Glutamatergic neuron (in vitro differentiated cells): ENCODE measurements at places on chromosomes 16 and 17. TPM values are rescaled to one million over a fixed set of nuclear protein-coding genes. Genes with fewer than 3 reads are reported as not detected.

The MSI2 gene
- total RNA-seq, result 141 TPM

- H3K4me1 ChIP-seq, result peaks cover 9% of the 10 kb centered on the region
- no peak overlapping the region for H3K27ac ChIP-seq
- H3K27me3 ChIP-seq, result peaks cover 9% of the 10 kb centered on the region
- H3K36me3 ChIP-seq, result peaks cover 10% of the 10 kb centered on the region
- H3K4me3 ChIP-seq, result no peak overlapping the region
Observed at GRCh38 chr17:57612202-57613071, 132.7 kb downstream of the CCDC182 start.

GRCh38 chr16:78218856-78219651 lies 119.6 kb downstream of the WWOX start:
- peaks cover 4% of the 10 kb centered on the region for H3K27me3 ChIP-seq
- H3K27ac ChIP-seq, result no peak overlapping the region
- no peaks in the 10 kb centered on the region for H3K36me3 ChIP-seq
- no peak overlapping the region for H3K4me3 ChIP-seq

The RAB37 gene
- 2.1 TPM for total RNA-seq

DNA sequence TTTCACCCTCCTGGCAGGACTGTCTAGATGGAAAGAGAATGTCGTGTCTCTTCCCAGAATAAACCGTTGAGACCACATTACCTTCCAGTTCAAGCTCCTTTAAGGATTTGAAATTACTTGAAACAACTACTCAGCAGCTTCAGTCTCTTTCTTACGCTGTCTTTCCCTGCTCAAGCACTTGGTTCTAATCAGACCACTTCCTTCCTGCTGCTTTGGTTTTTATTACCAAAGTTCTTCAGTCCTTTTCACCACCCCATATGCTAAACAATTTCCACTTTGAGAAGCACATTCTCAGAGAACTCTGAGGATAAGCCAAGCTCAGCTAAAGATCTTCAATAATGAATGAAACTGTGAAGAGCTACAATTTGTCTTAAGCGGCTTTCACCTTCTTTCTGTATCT lies 105.4 kb downstream of the STX8 start:
- no peak for DNase-seq
- H3K4me3 ChIP-seq, result no peak overlapping the region

The RHBDL3 gene
- total RNA-seq, result 124 TPM

The APOBR gene
- not detected for total RNA-seq

- peaks cover 4% of the 10 kb centered on the region for H3K36me3 ChIP-seq
- no peak overlapping the region for H3K4me3 ChIP-seq
- no peak for DNase-seq
- no peaks in the 10 kb centered on the region for H3K4me1 ChIP-seq
Observed at GRCh38 chr16:16027728-16028310, 78.4 kb downstream of the ABCC1 start.

The KRTAP2-2 gene
- total RNA-seq, result not detected

DNA sequence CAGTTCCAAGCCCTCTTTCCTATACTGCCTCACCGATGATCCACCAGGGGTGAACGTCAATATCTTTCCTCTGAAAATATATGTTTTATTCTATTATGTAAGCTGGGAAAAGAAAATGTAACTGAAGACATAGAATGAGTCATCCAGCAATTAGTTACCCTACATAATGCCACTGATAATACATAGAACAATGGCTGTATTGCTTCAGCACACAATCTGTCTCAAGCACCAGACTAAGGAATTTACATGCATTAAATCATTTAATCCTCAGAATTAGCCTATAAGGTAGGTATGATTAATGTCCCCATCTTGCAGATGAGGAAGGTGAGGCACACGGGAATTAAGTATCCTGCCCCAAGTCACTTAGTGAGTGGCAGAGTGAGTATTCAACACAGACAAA lies 472.8 kb downstream of the TOX3 start:
- no peak overlapping the region for H3K4me3 ChIP-seq
- no peaks in the 10 kb centered on the region for H3K27me3 ChIP-seq
- H3K36me3 ChIP-seq, result no peaks in the 10 kb centered on the region
- peaks cover 4% of the 10 kb centered on the region for H3K4me1 ChIP-seq

GRCh38 chr16:83196796-83197195 lies 570.0 kb downstream of the CDH13 start:
- no peaks in the 10 kb centered on the region for H3K36me3 ChIP-seq
- H3K4me3 ChIP-seq, result no peak overlapping the region
- no peak overlapping the region for H3K27ac ChIP-seq
- DNase-seq, result no peak
- peaks cover 43% of the 10 kb centered on the region for H3K4me1 ChIP-seq

DNA sequence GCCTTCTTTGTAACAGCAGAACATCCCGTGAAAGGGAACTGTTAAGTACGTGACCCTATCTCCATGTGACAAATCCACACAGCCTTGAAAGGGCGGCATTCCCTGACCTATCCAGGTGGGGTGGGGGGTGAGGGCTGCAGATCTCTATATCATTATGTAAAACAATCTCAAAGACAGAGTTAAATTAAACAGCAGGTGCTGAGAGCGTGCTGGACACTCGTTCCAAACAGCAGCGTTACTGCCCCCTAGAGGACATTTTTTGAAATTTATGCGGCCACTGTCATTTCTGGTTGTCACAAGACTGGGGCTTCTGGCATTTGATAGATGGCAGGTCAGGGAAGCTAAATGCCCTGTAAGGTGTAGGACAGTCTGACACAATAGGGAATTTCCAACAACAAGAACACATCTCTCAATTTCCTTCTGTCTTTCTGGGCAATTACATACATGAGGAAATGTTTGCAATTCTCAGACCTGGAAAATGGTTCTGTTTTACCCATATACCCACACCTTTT lies 6.7 kb upstream of the SLC25A39 start:
- H3K27me3 ChIP-seq, result peaks cover 2% of the 10 kb centered on the region
- peak; percentile 74 for DNase-seq
- no peaks in the 10 kb centered on the region for H3K36me3 ChIP-seq
- peaks cover 4% of the 10 kb centered on the region for H3K4me1 ChIP-seq

GRCh38 chr17:78665952-78666920 lies 89.0 kb upstream of the DNAH17 start:
- no peaks in the 10 kb centered on the region for H3K4me1 ChIP-seq
- peaks cover 8% of the 10 kb centered on the region for H3K27me3 ChIP-seq
- DNase-seq, result no peak
- no peak overlapping the region for H3K27ac ChIP-seq

The FN3K gene
- 33.7 TPM for total RNA-seq

The AOC3 gene
- total RNA-seq, result 2.0 TPM

GRCh38 chr17:10805911-10806310 lies 2.0 kb upstream of the TMEM238L start:
- peaks cover 2% of the 10 kb centered on the region for H3K27me3 ChIP-seq
- H3K4me1 ChIP-seq, result no peaks in the 10 kb centered on the region
- H3K36me3 ChIP-seq, result no peaks in the 10 kb centered on the region
- no peak for DNase-seq
- H3K4me3 ChIP-seq, result no peak overlapping the region

GRCh38 chr16:81831722-81832126 lies 52.6 kb downstream of the PLCG2 start:
- DNase-seq, result no peak
- no peak overlapping the region for H3K4me3 ChIP-seq
- H3K27ac ChIP-seq, result no peak overlapping the region
- no peaks in the 10 kb centered on the region for H3K4me1 ChIP-seq
- H3K36me3 ChIP-seq, result no peaks in the 10 kb centered on the region
